ELR (cell line): ENCODE measurements at places on chromosomes 1 and 21.

- no peak for DNase-seq
These were observed 398.4 kb upstream of the B3GALT2 start for GRCh38 chr1:193584731-193585239.

- DNase-seq: no peak
These were observed 69.6 kb downstream of the DMAP1 start for GRCh38 chr1:44282704-44283426.

DNA sequence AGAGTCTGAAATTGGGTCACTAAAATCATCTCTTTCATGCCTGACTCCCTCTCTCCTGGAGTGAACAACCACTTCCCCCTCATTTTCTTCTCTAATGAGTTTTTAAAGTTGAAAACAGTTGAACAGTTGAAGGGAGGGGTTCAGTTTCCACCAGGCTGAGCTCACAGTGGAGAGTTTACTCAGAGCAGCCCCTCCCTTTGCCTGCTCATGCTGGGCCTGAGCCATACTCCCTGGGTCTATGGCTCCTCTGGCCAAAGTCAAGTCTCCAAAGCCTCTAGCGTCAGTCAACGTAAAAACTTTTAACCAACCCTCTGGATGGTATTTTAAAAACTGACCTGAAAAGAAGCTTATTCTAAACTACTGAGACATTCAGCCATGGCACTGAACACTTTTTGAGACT is 100.8 kb upstream of the RNPC3 start:
- no peak for DNase-seq

DNA sequence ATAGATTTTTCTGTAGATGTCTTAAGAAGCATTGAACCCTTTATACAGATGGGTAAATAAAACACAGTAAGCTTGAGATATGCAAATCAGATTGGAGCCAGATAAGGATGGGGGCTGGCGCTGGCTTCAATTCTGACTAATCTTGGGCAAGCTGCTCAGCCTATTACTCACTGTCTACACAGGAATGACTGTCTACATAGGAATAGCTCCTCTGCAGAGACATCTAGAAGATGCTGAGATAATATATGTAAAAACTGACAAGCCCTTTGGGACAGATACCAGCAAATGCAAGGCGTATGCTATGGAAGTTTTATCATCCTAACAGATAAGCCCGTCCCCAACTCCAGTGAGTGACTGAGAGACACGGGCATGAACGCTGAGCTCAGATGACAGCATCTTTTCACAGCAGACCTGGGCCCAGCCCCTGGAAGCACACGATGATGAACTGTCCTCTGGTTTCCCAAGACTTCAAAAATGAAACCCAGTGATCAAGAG is 1.7 kb downstream of the CLDN14 start:
- peak; percentile 92 for DNase-seq

- no peak for DNase-seq
These were observed 10.7 kb upstream of the OTUD7B start for GRCh38 chr1:150021191-150021694.

GRCh38 chr1:64200064-64200463 is 3.4 kb upstream of the UBE2U start:
- DNase-seq: no peak
